ENCODE measurements at places on chromosomes 4 and X. TPM values are rescaled to one million over a fixed set of nuclear protein-coding genes. Genes with fewer than 3 reads are reported as not detected.

GRCh38 chr4:140018931-140019618 is 134.9 kb downstream of the MAML3 start:
- no peaks in the 10 kb centered on the region for H3K36me3 ChIP-seq
- no peak overlapping the region for H3K4me3 ChIP-seq
- H3K4me1 ChIP-seq: no peaks in the 10 kb centered on the region
- H3K27ac ChIP-seq: no peak overlapping the region

- DNase-seq: no peak
- H3K36me3 ChIP-seq: no peaks in the 10 kb centered on the region
- H3K4me1 ChIP-seq: no peaks in the 10 kb centered on the region
- H3K27ac ChIP-seq: no peak overlapping the region
- no peaks in the 10 kb centered on the region for H3K27me3 ChIP-seq
Measured at GRCh38 chr4:65893957-65894755, 223.9 kb upstream of the EPHA5 start.

- H3K4me1 ChIP-seq: peaks cover 54% of the 10 kb centered on the region
- H3K27me3 ChIP-seq: no peaks in the 10 kb centered on the region
- H3K4me3 ChIP-seq: no peak overlapping the region
- peaks cover 34% of the 10 kb centered on the region for H3K36me3 ChIP-seq
- peak overlapping the region; percentile 92 for H3K27ac ChIP-seq
- no peak for DNase-seq
Measured at GRCh38 chrX:45756557-45756956, 555.9 kb upstream of the DIPK2B start.

DNA sequence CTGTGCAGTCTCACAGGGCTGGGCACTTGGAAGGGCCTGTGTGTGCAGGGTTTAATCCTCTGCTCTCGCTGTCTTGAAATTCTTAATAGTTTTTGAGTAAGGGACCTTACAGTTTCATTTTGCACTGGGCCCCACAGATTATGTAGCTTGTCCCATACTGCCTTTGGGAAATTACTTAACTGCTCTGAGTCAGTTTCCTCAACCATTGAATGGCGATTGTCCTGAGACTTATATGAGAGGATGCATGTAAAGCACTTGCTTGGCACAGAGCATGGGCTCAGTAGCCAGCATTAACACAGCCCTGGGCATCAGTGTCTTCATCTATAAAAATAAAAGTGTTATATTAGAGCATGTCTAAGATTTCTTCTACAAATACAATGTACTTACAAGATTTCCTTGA is 55.8 kb downstream of the CLCN5 start:
- H3K36me3 ChIP-seq: no peaks in the 10 kb centered on the region
- H3K4me1 ChIP-seq: no peaks in the 10 kb centered on the region
- no peaks in the 10 kb centered on the region for H3K27me3 ChIP-seq
- H3K27ac ChIP-seq: no peak overlapping the region
- DNase-seq: no peak

GRCh38 chrX:54288968-54289367 is 68.9 kb downstream of the WNK3 start:
- no peaks in the 10 kb centered on the region for H3K4me1 ChIP-seq
- DNase-seq: no peak
- H3K27ac ChIP-seq: no peak overlapping the region
- H3K27me3 ChIP-seq: peaks cover 4% of the 10 kb centered on the region
- H3K36me3 ChIP-seq: no peaks in the 10 kb centered on the region

GRCh38 chr4:109649872-109650271 is 53.4 kb downstream of the CASP6 start:
- no peak for DNase-seq
- peak overlapping the region; percentile 32 for H3K4me3 ChIP-seq
- no peaks in the 10 kb centered on the region for H3K27me3 ChIP-seq
- H3K36me3 ChIP-seq: peaks cover 29% of the 10 kb centered on the region
- peak overlapping the region; percentile 96 for H3K27ac ChIP-seq

DNA sequence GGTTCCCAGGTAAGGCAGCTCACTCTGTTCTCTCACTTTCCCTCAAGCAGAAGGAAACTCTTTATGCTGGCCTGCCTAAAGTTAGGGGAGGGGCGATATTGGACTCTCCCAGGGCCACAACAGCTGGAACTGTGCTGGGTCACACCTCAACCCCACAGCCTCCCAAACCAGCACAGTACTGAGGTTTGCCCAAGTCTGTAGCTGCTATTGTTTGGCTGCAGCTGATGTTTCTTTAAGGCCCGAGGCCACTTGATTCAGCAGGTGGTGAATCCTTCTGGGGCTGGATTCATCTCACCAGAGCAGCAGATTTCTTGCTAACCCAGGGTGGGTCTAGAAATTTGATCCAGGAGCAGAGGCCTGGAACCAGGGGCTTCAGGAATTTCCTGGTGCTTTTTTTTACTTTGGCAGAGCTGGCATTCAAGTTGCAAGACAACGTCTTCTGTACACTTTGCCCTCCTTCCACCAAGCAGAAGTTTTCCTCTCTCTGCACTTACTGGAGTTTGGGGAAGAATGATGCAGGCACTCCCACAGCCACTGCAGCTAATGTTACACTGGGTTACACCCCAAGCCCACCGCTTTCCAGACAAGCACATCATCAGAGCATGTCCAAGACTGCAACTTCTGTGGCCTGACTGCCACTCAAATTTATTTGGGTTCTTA is 544.7 kb upstream of the NDST4 start:
- H3K36me3 ChIP-seq: no peaks in the 10 kb centered on the region
- no peak for DNase-seq
- H3K27ac ChIP-seq: no peak overlapping the region
- H3K27me3 ChIP-seq: no peaks in the 10 kb centered on the region

DNA sequence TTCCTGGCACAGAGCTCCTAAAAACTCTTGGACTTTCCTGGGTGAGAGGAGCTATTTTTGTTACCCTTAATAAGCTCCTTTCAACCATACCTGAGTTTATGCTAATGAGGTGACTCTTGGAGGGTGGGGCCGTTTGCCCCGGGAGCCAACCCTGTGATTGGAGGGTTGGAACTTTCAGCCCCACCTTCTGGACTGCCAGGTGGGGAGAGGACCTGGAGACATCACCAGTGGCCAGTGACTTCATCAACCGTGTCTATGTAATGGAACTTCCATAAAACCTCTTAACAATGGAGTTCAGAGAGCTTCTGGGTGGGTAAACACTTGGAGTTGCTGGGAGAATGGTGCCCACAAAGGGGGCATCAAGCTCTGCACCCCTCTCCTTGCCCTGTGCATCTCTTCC is 17.9 kb upstream of the ENPP6 start:
- no peaks in the 10 kb centered on the region for H3K27me3 ChIP-seq
- DNase-seq: no peak
- H3K36me3 ChIP-seq: peaks cover 3% of the 10 kb centered on the region
- H3K4me3 ChIP-seq: no peak overlapping the region
- H3K27ac ChIP-seq: no peak overlapping the region

GRCh38 chrX:83501003-83501402 is 7.1 kb upstream of the POU3F4 start:
- no peak for DNase-seq
- H3K4me1 ChIP-seq: no peaks in the 10 kb centered on the region
- peaks cover 31% of the 10 kb centered on the region for H3K27me3 ChIP-seq
- H3K27ac ChIP-seq: no peak overlapping the region
- H3K4me3 ChIP-seq: no peak overlapping the region

- H3K27ac ChIP-seq: peak overlapping the region; percentile 95
- peaks cover 37% of the 10 kb centered on the region for H3K4me1 ChIP-seq
- peak; percentile 79 for DNase-seq
- H3K27me3 ChIP-seq: no peaks in the 10 kb centered on the region
Measured at GRCh38 chr4:110165382-110166286, 32.8 kb downstream of the ELOVL6 start.

- no peak for DNase-seq
- H3K4me1 ChIP-seq: peaks cover 19% of the 10 kb centered on the region
- H3K27me3 ChIP-seq: no peaks in the 10 kb centered on the region
- H3K27ac ChIP-seq: no peak overlapping the region
Measured at GRCh38 chr4:39450618-39451017, 8.1 kb downstream of the RPL9 start.

- H3K27ac ChIP-seq: no peak overlapping the region
- H3K27me3 ChIP-seq: peaks cover 18% of the 10 kb centered on the region
- no peak overlapping the region for H3K4me3 ChIP-seq
Measured at GRCh38 chr4:40337523-40337922, 2.4 kb downstream of the CHRNA9 start.

DNA sequence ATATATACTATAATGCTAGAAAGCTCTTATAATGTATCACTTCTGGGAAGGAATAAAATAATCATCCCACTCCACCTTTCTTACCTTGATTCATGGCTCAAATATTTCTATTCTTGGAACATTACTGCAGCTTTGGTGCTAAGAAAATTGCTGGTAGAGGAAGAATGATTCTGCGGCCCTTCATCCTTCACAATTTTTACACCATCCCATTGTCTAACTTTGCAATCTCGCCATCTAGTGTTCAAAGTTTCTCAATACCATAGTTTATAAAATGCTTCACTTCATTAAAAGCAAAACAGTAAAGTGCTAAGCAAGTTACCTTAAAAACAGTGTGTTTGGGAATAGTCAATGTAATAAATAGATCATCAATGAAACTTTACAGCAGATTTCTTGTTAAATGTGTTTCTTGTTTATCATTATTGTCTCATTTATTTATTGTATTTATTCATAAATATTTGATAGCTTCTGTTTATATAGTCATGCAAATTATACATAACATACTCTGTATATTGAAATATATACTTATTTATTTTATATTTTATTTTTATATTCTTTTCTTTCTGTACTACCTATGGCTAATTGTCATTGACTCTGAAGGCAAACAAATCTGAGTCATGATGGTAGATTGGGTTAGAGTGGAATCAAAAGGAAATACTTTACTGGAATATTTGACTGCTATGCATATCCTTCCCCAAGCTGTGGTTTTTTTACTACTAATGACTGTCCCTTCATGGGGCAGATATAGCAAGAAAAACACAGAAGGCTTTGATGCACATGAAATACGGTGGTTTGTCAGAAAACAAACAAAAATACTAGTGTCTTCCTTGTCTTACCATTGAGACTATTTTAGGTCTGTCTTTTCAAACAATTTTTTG is 390.7 kb downstream of the MAPK10 start:
- H3K27me3 ChIP-seq: no peaks in the 10 kb centered on the region
- H3K27ac ChIP-seq: no peak overlapping the region
- H3K4me3 ChIP-seq: no peak overlapping the region
- H3K4me1 ChIP-seq: no peaks in the 10 kb centered on the region

DNA sequence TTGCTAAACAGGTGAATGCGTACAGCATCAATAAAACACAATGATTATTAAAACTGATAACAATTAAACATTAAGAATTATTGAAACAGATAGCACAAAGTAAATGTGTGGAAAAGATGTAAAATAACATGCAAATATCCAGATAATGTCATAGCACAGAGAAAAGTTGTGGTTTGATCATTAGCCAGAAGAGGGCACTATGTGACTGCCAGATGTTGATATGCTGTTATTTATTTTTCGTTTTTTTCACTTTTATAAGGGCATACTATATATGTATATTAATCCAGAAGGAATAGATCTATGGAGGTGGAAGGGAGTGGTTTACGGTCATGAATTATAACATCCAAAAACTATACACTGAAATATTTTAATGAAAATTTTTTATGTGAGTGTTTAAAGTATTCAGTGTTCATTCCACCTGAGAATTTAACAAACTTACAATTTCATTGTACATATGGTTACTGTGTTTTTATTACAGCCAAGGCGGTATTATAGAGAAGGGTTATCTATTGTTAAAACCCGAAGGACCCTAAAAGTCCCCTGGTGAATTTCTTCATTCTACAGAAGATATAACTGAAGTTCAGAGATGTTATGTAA is 211.9 kb upstream of the UGT8 start:
- H3K36me3 ChIP-seq: no peaks in the 10 kb centered on the region
- peaks cover 1% of the 10 kb centered on the region for H3K27me3 ChIP-seq
- no peak for DNase-seq
- no peak overlapping the region for H3K27ac ChIP-seq
- H3K4me3 ChIP-seq: no peak overlapping the region

- no peak for DNase-seq
- H3K27ac ChIP-seq: no peak overlapping the region
- no peaks in the 10 kb centered on the region for H3K27me3 ChIP-seq
- no peak overlapping the region for H3K4me3 ChIP-seq
- H3K36me3 ChIP-seq: no peaks in the 10 kb centered on the region
Measured at GRCh38 chr4:54712206-54712605, 54.4 kb downstream of the KIT start.

DNA sequence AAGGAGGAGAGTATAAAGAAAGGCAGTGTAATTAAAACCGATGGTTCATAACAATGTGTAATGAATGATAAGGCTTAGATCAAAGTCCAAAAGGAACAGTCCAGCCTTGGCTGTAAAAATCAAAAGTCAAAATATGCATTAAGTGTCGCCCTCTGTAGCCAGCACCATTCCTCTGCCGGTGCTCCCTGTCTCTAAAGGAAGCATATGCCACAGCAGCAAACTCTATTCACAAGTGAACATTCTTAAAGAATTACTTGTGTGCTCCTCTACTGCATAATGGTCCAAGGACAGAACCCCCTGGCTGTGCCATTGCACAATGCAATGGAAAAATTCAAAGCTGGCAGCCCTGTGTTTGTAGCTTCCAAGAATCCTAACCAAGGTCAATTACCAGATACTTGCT is 16.3 kb upstream of the MBNL3 start:
- H3K27me3 ChIP-seq: no peaks in the 10 kb centered on the region
- H3K4me3 ChIP-seq: no peak overlapping the region
- no peaks in the 10 kb centered on the region for H3K4me1 ChIP-seq
- no peak overlapping the region for H3K27ac ChIP-seq
- DNase-seq: no peak

The GLRA3 gene
- not detected for total RNA-seq

The ACE2 gene
- not detected for total RNA-seq

The MAGEC3 gene
- total RNA-seq: not detected

The GIMD1 gene
- total RNA-seq: not detected

The PPP1R2C gene
- total RNA-seq: not detected

The NSG1 gene
- 7.0 TPM for total RNA-seq

The GAGE13 gene
- not detected for total RNA-seq
